T follicular helper cell (primary cell): ENCODE measurements at places on chromosomes 12 and 14.

GRCh38 chr12:62599854-62600437, 133.3 kb downstream of the MON2 start:
- DNase-seq: no peak

DNA sequence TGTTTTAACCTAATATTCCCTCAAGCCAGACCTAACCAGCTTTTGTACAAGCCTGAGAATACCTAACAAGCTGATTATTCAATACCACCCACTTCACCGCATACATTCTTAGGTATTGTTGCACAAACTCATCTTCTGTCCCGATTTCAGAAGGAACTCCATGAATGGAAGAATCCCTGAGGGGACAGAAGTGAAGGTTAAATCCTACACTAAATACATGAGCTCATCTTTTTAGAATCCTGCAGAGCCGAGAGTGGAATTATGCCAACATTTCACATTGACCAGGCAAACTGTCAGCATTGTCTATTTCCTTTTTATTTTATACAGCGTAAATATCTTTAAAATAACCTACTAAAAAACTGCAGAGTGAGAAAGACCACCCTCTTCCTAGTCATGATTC, 140.7 kb upstream of the PRICKLE1 start:
- no peak for DNase-seq

GRCh38 chr12:32298917-32299316, 100.4 kb upstream of the FGD4 start:
- no peak for DNase-seq

- no peak for DNase-seq
Measured at GRCh38 chr12:6627616-6628015, 8.1 kb downstream of the LPAR5 start.

DNA sequence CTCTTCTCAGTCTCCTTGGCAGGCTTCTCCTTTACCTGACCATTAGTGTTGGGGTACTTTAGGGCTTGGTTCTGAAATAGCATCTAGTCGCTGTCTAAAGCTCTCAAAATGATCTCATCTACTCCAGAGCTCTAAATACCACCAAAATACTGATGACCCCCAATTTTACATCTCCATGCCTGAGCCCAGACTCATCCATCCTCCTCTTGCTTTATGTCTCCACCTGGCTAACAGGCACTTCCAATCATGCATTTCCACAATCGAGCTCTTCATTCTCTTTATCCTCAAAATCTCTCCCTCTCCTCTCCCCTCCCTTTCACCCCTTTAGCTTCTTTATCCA, 40.5 kb upstream of the PTGR2 start:
- no peak for DNase-seq

DNA sequence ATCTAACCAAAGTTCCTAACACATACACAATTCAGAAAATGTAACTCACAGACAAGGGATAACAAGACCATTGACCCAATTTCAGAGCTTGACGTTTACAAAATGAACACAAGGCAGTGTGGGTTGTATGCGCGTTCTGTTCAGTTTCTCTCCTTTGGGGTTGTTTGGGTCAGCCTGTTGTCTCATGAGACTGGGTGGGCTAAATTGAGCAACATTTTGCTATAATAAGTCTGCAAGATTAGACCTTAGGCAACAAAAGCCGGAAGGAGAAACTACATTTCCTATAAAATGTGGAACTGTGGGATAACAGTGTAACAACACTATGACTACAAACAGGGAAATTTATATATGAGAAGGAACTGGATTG, 18.8 kb upstream of the LTA4H start:
- DNase-seq: no peak

DNA sequence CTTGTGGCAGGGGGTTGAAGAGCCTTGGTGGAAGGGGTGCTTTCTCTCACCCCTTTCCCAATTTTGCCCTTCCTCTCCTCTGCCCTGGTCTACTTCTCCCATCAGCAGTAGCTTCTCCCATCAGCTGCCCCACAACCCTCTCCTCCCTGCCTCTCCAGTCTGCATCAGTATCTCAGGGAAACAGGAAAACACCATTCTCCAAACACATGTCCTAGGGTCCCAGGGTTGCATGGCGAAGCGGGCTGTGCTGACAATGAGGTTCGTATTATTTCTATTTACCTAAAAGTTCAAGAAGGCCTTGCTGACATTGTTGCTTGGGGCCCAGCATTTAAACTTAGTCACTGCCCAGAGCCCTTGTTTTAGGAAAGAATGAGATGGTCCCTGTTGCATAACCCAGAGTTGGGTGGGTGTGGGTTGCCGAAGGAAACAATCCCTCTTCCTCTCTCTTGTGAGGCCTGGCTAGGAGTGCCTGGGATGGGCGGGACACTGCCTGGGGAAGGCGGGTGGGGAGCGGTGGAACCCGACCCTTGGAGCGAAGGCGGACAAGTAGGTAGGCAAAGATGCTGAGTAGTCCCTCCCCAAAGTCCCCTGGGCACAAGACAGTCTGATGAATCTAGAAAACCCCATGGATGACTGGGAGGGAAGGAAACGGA, 1.3 kb upstream of the IGFBP6 start:
- no peak for DNase-seq

DNA sequence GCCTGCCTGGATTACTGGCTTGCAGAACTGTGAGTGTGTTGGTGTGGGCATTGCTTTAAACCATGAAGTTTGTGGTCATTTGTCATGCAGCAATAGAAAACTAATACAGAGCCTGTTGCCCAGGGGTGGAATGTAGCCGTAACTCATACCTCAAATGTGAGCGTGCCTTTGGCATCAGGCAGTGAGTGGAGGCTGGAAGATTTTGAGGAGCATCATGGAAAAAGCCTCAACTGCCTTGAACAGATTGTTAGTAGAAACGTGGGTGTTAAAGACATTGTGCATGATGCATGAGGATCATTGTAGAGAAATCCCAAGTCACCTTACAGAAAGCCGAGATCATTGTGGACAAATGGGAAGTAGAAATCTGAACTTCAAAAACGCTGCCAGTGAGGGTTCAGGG, 580.5 kb downstream of the AACS start:
- DNase-seq: no peak

- DNase-seq: no peak
Measured at GRCh38 chr12:31105668-31106067, 32.0 kb downstream of the DDX11 start.

DNA sequence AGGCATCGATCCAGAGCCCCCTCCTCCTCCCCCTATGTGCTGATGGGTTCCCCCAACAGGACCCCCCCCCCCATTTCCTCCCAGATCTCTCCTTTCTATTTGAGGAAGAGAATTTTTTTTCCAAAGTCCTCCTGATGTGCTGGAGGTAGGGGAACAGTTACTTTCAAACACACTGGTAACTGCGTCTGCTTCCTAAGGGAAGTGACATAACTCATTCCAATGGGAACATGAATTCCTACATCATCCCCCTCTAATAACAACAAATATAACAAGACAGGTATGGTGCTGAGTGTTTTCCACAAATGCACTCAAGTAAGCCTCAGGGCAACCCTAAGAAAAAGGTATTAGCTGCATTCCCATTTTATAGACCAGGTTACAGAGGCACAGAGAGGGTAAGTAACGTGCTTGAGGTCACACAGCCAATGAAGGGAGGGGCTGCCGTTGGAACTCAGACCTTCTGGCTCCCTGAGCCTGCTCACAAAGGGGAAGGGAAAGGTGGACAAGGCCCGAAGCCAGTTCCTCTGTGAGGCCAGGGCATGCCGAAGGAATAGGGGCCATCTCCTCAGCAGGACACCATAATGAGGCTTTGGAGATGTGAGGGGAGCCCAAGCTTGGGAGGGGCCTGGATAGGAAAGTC, 121.1 kb upstream of the NCOR2 start:
- DNase-seq: no peak

DNA sequence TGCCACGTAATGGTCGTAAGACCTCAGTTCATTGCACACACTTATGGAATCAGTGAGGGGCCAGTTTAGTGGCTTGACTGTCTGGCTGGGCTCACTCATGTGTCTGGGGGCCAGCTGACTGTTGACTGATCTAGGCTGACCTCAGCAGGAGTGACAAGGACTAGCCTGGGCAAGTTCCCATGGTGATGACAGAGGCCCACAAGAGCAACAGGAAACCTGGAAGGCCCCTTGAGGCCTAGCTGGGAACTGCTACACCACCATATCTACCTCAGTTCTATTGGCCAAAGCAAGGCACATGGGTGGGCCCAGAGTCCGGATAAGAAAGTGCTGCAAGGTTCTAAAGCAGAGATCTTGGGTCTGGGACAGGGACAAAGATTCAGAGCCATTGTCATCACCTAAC, 21.3 kb upstream of the RFLNA start:
- DNase-seq: no peak

DNA sequence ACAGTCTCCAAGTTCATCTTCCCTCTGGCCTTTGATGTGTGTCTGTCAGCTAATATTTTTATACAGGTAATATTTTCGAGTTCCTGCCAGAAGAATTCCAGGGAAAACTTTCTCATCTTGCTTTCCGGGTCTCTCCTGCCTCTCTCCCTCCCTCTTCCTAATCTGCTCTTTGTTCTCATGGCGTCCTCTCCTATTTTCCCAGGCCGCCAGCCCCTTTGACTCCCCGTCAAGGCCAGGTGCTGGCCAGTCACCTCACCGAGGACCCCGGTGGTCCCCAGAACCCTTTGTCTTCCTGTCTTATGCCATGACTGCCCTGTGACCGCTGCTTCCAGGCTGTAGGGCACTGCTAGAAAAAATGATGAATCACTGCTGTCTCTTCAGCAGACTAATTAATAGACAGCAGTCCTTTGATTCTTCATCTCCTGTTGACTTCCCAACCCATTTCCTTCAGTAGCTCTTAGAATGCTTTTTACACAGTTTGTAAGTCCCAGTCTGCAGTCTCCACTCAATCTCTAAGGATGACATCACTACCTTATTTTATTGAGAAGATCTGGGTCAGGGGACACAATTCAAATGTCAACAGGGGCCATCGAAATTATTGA, 40.7 kb downstream of the PPFIBP1 start:
- DNase-seq: no peak

- no peak for DNase-seq
Measured at GRCh38 chr12:122878780-122879612, 16.9 kb downstream of the VPS37B start.

DNA sequence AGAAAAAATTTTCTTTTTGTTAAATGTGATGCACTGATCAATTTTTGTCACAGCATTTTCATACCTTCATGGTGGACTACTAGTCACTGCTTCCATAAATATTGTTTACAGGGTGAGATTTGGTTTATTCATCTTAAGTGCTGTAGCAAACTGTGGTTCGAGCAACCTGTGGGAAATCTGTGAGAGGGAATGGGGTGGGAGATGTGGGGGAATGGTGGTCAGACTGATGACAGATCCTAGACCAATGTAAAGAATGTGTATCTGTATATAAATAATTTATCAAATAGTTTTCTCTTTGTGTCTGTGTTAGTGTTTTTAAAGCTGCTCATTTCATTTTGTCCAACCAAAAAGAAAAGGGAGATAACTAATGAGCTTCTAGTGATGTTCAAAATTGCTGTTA, 26.7 kb downstream of the CSRP2 start:
- DNase-seq: no peak

- DNase-seq: no peak
Measured at GRCh38 chr12:21541773-21542172, 15.7 kb downstream of the SPX start.

DNA sequence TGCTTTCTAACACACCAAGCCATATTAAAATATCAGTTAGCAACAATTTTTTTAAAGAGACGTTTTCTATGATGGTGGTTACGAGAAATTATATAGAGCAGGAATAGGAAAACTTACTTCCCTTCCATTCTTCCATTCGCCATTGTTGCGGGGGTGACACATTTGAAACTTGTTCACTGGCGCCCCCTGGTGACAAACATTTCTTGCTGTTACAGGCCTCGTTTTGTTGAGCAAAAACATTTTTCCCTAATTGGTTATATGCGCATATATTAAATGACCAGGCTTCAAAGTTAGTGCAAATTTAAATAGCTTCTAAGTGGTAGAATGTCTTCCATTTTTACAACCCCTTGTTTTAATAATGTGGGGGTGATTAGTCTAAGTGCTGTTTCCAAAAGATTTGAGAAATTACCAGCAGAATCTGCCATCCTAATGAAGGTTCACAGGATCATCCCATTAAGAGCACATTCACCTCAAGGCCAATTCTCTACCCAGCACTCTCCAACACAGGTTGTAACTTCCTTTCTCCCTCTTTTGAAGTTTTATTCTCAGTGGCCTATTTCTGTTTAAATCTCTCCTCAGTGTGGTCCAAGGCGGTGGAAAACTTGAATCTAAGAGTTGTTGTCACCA, 1124.7 kb downstream of the FLRT2 start:
- DNase-seq: no peak

DNA sequence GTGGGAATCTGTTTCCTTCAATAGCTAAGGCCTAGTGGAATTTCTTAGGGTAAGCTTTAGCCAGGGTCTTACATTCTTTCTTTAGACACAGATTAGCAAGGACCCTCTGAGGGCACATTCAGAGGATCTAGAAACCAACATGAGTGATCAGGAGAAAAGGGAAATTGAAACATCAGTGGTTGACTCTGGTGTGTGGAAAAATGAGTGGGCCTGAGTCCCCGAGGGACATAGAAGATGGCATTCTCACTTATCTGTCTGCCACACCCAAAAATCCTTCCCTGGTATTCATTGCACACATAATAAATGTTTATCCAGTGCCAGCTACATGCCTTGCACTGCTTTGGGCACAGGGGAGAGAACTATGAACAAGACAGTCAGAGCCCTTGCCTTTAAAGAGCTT, 82.9 kb downstream of the SSPN start:
- DNase-seq: no peak

GRCh38 chr12:26768611-26769603, 64.1 kb downstream of the ITPR2 start:
- no peak for DNase-seq

GRCh38 chr12:43766291-43766690, 7.5 kb downstream of the IRAK4 start:
- no peak for DNase-seq

DNA sequence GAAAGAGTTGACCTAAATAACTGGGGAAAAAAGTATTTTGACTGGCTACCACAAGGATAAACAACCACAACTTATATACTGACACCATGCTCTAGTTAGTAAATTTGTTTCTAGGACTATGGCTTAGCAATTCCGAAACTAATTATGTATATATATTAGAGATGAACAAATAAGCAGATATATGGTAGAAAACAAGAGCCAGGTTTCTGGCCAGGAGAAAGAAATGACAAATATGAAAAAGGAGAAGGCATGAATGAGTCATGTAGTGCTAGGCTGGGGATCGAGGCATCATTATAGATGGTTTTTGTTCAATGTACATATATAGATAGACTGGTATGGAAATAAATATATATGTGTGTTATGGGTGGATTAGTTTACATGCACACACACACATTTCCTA, 5.5 kb upstream of the LRRC74A start:
- no peak for DNase-seq

GRCh38 chr14:74519316-74520074, 25.9 kb downstream of the ISCA2 start:
- no peak for DNase-seq
